Activated CD4-positive, alpha-beta T cell treated with anti-CD3 and anti-CD28 coated beads for 36 hours (primary cell): ENCODE measurements at places on chromosomes 11 and 22. TPM values are rescaled to one million over a fixed set of nuclear protein-coding genes. Genes with fewer than 3 reads are reported as not detected.
A peak's percentile ranks its signal among the peaks of the same experiment; 100 is the strongest.

The MLC1 gene
- not detected for total RNA-seq

The KIRREL3 gene
- total RNA-seq: not detected

The OR10G7 gene
- total RNA-seq: not detected

The CSKMT gene
- 31.3 TPM for total RNA-seq

The AIFM3 gene
- total RNA-seq: 0.21 TPM

The P2RX6 gene
- total RNA-seq: 0.18 TPM

The RHOD gene
- total RNA-seq: 0.78 TPM

The DUSP8 gene
- 2.8 TPM for total RNA-seq

GRCh38 chr11:2328021-2328420, 26.2 kb downstream of the TSPAN32 start:
- H3K27ac ChIP-seq: no peak overlapping the region
- no peaks in the 10 kb centered on the region for H3K36me3 ChIP-seq
- peaks cover 10% of the 10 kb centered on the region for H3K27me3 ChIP-seq

DNA sequence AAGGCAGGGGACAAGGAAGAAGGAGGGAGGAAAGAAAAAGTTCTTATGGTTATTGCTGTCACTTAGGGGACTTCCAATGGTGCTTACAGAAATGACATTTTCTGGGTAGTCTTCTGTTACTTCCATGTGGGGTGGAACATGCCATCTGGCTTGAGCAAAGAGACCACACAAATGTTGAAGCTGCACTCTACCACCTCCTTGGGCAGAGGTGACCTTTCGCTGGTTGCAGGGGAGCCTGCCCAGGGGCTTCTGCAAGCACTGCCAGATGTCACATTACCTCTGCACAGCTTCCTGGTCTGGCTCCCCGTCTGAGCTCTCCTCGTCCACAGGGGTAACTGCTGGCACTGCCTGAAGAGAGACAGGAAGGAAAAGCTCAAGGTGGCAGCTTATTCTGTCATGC, 32.6 kb upstream of the APOA1 start:
- H3K36me3 ChIP-seq: peaks cover 35% of the 10 kb centered on the region
- H3K4me3 ChIP-seq: no peak overlapping the region
- peak overlapping the region; percentile 55 for H3K27ac ChIP-seq

DNA sequence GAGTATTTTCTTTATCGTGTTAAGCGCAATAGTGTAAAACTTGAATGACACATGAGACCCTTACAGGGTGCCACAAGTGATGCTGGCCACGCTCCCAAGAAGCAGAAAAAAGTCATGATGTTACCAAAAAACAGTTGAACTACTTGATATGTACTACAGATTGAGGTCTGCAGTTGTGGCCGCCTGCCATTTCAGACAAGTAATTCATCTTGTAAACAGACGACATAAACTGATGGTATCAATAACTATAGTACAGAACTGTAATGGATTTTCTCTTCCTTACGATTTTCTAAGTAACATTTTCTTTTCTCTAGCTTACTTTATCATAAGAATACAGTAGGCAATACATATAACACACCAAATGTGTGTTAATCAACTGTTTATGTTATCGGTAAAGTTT, 5.5 kb downstream of the CD59 start:
- no peak overlapping the region for H3K4me3 ChIP-seq
- H3K27me3 ChIP-seq: peaks cover 9% of the 10 kb centered on the region
- H3K36me3 ChIP-seq: peaks cover 32% of the 10 kb centered on the region
- no peak for DNase-seq

GRCh38 chr11:45082744-45083543, 63.5 kb upstream of the PRDM11 start:
- H3K27me3 ChIP-seq: no peaks in the 10 kb centered on the region
- no peak for DNase-seq
- no peak overlapping the region for H3K27ac ChIP-seq
- peaks cover 44% of the 10 kb centered on the region for H3K4me1 ChIP-seq
- H3K4me3 ChIP-seq: no peak overlapping the region
- peaks cover 11% of the 10 kb centered on the region for H3K36me3 ChIP-seq

DNA sequence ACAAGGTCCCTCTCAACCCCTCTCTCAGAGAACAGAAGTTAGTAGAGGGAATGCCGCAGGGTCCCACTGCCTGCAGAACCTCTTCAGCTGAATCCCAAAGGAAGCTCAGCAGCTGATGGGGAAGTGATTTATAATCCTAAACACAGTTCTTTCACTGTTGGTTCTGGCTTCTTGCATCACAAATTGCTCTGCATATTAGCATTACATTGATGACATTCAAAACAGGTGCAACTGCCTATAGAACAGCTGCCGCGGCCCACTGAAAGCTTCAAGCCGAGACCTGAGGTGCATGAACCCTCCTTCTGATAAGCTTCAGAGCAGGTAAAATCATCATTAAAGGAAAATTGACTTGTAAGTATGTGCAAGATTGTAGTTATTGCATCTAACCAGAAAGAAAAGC, 75.2 kb upstream of the KIRREL3 start:
- DNase-seq: no peak
- H3K27ac ChIP-seq: no peak overlapping the region
- H3K36me3 ChIP-seq: no peaks in the 10 kb centered on the region

DNA sequence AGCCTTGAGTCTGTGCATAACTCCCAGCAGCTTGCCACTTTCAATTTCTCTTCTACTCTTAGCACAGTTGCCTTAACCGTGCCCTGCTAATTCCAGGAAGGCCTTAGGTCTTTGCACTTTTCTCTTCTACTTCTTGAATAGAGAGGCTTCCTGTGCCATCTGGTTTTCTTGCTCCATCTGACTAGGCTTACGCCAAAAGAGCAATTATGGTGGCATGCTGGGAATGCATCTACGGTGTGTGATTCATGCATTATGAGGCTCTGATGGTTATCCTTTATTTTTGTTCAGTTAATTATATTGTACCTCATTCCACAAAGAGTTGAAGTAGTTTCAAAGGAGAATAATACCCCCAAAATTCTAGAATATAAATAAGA, 29.4 kb downstream of the SIK2 start:
- H3K36me3 ChIP-seq: peaks cover 7% of the 10 kb centered on the region
- no peak for DNase-seq
- no peak overlapping the region for H3K27ac ChIP-seq
- no peak overlapping the region for H3K4me3 ChIP-seq

DNA sequence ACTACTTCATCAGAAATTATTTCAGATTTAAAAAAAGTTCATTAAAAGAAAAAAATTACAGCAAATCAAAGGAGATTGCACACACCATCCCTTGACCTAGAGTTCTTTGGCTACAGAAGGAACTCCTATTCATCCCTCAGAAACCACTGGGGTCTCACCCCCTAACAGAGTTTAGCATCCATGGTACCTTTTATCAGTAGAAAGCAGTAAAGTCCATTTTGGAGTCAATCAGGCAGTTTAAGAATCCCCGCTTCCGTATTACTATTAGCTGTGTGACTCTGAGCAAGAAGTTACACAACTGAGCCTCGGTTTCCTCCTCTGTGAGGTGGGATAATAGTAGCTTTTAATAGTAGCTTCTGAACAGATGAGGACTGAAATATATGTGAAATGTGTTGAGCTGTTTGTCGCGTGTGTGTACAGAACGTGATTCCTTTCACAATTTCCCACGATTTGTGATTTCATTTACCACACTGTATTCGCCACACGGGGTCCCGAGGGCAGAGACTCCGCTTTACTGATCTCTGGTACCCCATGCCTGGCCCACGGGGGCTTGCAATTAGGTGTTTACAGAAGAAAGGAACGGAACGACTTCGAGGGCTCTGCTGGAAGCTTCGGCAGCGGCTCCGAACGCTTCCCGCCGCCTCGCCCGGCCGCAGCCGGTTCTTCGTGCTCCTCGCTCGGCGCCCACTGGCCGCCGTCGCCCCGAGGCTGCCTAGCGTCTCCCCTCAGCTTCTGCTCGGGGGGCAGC, 72.5 kb upstream of the ZBED5 start:
- H3K4me3 ChIP-seq: peak overlapping the region; percentile 69
- H3K36me3 ChIP-seq: no peaks in the 10 kb centered on the region
- DNase-seq: peak; percentile 41
- no peak overlapping the region for H3K27ac ChIP-seq
- H3K4me1 ChIP-seq: peaks cover 9% of the 10 kb centered on the region

DNA sequence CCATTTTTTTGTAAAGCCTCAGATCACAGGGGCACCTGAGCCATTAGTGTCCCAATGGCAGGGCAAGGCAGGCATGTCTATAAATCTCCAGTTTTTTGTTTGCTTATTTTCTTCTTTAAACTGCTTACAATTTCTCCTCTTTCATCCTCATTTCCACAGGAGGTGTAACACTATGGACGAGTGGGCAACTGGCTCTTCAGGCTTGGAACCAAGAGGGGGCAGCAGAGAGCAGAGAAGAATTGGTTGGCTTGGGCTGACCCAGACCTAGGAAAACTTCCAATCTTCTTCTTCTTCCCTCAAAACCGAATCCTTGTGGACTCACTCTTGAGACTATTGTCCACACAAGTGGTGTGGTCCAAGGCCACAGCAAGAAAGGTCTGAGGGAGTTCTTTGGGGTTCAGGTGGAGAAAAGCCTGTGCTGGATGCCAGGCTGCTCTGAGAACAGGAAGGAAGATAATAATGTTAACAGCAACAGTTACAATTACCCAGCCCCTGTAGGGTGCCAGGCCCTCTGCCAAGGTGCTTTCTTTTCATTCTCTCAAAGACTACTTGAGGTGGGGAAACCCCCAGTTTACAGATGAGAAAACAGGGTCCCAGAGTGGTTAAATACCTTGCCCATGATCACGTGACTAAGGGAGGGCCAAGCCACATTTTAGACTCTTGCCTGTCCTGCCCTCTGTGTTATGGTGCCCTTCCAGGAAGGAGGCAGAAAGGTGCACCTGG, 70.7 kb upstream of the E2F8 start:
- H3K4me1 ChIP-seq: no peaks in the 10 kb centered on the region
- no peak overlapping the region for H3K27ac ChIP-seq
- H3K27me3 ChIP-seq: peaks cover 2% of the 10 kb centered on the region
- H3K36me3 ChIP-seq: no peaks in the 10 kb centered on the region

- no peaks in the 10 kb centered on the region for H3K36me3 ChIP-seq
- no peak overlapping the region for H3K27ac ChIP-seq
- H3K4me3 ChIP-seq: no peak overlapping the region
Measured at GRCh38 chr11:43282607-43283440, 29.0 kb upstream of the API5 start.

DNA sequence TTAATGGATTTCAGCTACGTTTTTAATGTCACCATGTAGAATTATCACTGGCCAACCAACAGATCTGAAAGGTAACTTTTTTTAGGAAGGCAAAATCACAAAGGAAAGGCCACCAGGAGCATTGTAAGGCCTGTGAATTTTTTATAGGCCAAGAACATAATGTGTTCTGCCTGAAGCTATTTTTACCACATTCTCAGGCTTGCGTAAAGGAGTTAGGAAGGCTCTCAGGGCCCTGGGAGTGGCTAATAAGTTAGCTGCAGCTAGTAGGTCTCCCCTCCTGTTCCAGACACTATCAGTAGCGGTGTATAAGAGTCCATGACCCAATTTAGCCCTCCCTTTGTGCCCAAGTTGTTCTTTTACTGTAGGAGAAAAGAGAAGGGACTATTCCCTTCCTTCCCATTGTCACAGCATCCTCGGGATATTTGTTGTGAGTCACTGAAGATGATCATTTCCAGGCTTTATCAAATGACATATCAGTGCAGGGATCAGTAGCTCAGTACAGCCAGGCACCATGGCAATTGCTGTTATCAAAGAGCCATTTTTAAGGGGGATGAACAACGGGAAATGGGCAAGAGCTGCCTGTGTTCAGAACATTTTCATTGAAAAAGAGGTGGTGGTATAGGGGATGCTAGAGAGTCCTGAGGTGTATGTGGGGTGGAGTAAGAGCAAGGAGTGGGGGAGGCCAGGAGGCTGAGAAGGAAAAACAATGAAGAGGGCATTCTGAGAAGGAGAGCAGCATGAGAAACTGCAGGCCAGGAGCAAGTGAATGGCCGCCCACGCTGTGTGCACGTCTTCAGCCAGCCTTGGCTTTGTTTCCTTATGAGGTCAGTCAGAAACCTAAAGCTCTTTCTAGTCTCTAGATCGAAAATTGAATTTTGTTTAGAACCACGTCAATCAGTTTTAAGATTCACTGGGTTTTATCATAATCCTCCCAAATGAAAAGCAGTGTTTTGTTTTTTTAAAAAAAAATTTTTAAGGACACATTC, 940.3 kb downstream of the NTM start:
- H3K4me1 ChIP-seq: no peaks in the 10 kb centered on the region
- H3K27ac ChIP-seq: no peak overlapping the region
- no peaks in the 10 kb centered on the region for H3K36me3 ChIP-seq
- no peaks in the 10 kb centered on the region for H3K27me3 ChIP-seq
- no peak overlapping the region for H3K4me3 ChIP-seq

DNA sequence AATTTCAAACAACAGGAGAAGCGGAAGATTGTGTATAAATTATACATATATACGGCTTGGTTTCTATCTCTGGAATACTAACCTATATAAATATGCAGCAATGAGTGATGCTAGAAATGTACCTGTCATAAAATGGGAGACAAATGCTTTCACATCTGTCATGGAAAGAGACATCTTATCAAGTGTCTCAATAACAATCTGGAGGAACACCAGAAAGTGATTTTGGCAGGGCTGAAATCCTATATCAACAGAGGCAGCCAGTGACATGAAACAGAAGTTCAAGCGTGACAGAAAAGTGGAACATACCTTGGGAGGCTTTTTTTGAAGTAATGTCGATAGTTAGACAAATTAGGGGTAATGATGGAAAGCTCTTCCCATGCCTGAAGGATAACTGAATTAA, 834.6 kb downstream of the JRKL start:
- H3K4me1 ChIP-seq: no peaks in the 10 kb centered on the region
- no peaks in the 10 kb centered on the region for H3K36me3 ChIP-seq
- no peak for DNase-seq
- H3K4me3 ChIP-seq: no peak overlapping the region
- no peaks in the 10 kb centered on the region for H3K27me3 ChIP-seq
- H3K27ac ChIP-seq: no peak overlapping the region

DNA sequence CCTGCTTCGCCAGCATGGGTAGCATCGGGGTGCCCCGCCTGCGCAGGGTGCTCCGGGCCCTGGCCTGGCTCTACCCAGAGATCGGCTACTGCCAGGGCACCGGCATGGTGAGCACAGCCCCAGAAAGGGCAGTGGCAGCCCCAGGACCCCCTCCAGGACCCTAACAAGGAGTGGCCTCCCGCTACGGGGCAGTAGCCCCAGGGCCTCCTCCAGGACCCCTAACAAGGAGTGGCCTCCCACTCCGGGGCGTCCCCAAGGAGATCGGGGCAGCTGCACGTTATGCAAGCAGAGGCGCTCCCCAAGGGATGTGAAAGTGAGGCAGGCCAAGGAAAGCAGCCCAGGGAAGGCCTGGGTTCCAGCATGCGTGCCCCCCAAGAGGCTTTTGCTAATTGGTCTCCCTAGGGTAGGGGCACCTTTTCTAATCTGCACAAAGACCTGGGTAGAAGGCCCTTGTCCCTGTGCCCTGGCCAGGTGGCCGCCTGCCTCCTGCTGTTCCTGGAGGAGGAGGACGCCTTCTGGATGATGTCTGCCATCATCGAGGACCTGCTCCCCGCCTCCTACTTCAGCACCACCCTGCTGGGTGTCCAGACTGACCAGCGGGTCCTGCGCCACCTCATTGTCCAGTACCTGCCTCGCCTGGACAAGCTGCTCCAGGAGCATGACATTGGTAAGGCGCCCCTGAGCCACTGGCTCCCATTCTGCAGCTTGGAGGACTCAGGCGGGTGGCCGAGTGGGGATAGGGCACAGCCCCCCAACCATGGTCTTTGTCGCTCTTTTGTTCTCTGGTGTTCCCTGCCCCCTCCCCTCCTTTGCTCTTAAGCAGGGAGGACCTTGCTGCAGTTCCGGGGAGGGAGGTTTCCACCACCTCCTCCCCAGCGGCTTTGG, 35.0 kb downstream of the SGSM3 start:
- H3K27ac ChIP-seq: no peak overlapping the region
- no peak for DNase-seq
- H3K36me3 ChIP-seq: peaks cover 42% of the 10 kb centered on the region
- peaks cover 33% of the 10 kb centered on the region for H3K4me1 ChIP-seq
